ENCODE measurements at places on chromosomes 7 and 10.

DNA sequence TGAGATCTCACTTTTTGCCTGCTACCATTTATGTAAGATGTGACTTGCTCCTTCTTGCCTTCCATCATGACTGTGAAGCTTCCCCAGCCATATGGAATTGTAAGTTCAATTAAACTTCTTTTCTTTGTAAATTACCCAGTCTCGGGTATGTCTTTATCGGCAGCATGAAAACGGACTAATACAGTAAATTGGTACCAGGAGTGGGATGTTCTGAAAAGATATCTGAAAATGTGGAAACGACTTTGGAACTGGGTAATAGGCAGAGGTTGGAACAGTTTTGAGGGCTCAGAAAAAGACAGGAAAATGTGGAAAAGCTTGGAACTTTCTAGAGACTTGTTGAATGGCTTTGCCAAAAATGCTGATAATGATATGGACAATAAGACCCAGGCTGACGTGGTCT, 10.6 kb upstream of the GARIN1A start:
- DNase-seq, result no peak

DNA sequence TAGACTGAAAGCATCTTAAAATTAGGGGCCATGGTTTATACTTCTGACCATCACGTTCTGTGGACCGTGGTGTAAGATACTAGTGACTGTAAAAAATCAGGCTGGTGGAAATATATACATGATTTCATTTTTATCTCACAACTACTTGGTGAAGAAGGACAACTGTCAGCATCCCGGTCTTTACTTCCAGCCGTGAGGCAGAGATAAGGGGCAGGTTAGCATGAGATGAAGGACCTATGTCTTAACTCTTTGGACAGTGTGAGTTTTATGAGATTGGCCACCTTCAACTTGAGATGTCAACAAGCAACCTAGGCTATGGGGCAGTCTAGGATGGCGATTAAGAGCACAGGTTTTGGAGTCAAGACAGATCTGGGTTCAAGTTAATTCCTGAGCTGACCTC, 37.5 kb upstream of the FAM171A1 start:
- no peak for DNase-seq

DNA sequence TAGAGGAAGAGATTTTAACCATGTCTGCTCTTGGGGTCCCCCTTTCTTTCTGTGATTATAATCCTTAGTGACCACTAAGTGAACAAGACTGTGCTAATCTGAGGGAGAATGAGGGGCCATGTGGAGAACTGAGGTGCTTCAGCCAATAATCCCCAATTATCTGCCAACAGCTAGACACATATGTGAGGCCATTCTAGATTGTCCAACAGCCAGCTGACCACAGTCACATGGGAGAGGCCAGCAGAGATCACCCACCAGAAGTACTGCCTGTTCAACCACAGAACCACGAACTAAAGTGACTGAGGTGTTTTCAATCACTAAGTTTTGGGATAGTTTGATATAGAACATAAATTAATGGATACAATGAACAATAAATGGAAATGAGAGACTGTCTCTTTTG, 74.3 kb downstream of the SEMA3E start:
- no peak for DNase-seq

GRCh38 chr7:22338411-22338810, 18.5 kb downstream of the RAPGEF5 start:
- DNase-seq, result no peak

DNA sequence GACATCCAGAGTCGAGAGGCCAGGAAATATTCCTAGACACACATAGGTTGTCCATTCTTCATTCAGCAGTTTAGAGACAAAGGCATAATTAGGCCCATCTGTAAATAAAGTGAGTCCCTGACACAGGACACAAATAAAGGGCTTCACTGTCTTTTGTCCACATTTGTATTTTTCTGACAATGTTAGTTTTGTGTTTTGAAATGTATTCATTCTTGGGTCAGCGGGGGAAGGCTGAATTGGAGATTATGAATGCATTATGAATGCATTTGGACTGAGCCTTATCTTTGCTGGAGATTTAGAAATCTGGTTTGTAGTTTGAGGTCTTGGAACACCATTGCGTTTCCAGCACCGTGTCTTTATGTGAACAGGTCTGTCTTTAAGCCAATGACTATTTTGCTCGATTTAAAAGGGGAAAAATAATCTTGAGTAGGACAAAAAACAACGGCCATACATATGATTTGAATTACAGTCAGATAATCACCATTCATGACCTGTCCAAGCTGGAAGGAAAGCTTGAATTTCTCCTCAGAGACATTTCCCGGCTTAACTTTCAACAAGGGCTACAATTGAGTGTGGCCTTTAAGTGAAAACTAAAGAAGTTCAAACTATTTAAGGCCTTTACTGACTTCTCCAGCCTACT, 334.8 kb downstream of the WDR11 start:
- DNase-seq, result no peak

DNA sequence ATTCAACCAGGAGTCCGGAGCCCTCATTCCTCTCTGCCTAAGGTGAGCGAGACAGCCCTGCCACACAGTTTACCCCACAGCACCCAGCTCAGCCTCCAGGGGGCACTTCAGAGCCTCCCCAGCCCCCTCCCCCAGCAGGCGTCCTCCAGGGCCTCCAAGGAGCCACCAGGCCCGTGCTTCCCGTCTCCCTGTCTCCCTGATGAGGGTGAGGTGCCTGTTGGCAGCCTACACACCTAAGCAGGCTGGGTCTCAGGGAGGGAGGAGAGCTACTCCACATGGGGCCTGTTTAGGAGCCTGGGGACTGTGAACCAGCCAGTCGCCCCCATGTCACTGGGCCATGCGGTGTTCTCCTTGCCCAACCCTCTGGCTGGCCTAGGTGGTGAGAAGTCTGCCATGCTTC, 28.9 kb upstream of the TRIM8 start:
- no peak for DNase-seq

GRCh38 chr10:1526436-1527055, 210.8 kb downstream of the ADARB2 start:
- DNase-seq, result no peak

- DNase-seq, result no peak
Measured at GRCh38 chr7:82669141-82669540, 225.6 kb upstream of the CACNA2D1 start.
